Muscle of arm (tissue), 14 donors: ENCODE measurements at places on chromosomes 2 and 18. TPM values are rescaled to one million over a fixed set of nuclear protein-coding genes. Genes with fewer than 3 reads are reported as not detected.

DNA sequence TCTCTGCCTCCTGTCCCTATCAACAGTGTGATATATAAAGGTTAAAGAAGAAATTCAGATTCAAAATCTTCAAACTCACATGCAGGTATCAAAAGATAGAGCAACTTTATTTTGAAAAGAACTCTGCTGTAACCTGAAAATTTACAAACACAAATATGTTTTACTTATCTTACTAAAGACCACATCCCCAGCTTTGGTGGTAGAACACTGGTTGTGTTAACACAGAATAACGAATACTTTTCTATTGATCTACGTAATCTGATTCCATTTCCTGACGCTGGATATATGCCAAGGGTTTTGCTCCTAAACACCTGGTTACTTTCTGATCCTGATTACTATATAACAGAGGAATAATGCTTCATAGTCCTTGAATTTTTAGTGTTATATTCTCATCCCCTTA is 23.1 kb upstream of the SLC39A10 start:
- no peak for DNase-seq

DNA sequence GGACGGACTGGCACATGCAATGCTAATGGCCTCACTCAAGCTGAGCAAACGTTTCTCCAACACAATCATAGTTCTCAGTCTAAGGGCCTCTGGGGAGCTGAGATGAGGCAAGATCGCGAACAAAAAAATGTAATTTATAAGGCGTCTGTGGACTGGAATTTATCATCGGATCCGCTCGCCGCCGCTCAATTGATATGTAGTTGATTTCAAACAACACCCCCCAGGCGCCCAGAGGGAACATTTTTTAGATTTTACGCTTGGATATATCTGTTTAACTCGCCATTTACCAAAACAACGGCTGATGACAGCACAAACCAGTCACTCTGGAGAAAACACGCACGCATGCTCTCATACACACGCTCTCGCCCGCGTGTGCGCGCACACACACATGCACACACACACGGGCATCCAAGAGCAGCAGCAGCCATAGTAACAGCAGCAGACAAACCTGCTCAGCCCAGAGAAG is 335.8 kb downstream of the SMAD2 start:
- DNase-seq, result no peak

DNA sequence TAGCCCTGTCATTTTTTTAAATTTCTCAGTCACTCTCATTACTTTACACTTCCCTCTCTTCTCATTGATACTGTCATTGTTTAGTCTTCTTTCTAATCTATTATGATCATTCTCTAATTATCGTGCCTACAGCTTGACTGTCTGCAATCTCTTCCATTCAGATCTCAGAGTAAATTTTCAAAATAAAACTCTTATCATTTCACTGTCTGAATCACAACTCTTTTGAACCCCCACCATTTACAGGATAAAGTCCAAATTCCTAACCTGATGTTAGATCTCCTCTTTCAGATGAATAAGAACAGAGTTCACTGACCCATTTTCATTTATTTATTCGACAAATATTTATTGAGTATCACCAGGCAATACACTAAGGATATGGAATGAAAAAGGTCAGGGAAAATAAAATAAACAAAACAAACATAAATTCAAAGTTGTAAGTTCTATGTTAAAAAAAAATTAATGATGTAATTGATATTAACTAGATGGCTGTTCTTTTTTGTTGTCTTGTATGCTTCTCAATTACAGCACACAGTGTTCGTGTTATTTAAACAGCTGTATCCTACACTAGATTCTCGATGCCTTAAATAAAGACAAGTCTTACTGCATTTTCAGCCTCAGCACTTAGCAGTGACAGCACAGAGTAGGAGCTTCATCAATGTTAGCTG is 631.0 kb downstream of the IRS1 start:
- DNase-seq, result no peak

GRCh38 chr2:224310943-224311625 is 90.8 kb downstream of the FAM124B start:
- no peak for DNase-seq

GRCh38 chr2:23904692-23905091 is 22.2 kb downstream of the ATAD2B start:
- no peak for DNase-seq

- peak; percentile 56 for DNase-seq
These were observed 472 bp downstream of the CNOT11 start for GRCh38 chr2:101253013-101253702.

DNA sequence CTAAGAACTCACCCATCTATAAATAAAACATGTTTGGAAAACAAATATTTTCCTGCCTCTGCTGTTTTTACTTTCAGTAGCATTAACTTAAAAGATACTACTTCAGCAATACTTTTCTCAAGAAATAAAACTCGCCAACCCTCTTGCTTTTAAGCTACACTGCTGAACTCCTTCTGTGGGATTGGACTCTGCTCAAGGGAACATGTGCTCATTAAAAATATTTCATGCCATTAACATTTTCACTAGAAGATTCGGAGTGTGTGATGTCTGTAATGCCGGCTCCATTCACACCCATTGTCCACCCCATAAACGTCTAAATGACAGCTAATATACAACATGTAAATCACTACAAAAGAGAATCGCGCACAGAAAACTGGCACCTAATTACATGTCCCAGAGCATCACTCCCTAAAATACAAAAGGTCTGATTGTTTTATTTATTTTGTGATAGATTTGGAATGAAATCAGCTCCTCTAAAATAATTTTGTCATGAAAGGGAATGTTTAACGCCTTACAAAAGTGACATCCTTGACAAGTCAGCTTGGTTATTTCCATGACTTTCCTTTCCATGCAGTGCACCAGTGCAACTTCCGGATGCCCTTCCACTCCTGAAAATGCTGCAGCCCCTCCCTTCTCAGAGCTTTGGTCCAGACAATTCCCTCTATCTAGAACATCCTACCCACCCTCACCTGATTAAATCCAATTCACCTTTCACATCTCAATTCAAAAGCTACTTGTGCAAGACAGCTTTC is 73.1 kb downstream of the ANKRD44 start:
- no peak for DNase-seq

DNA sequence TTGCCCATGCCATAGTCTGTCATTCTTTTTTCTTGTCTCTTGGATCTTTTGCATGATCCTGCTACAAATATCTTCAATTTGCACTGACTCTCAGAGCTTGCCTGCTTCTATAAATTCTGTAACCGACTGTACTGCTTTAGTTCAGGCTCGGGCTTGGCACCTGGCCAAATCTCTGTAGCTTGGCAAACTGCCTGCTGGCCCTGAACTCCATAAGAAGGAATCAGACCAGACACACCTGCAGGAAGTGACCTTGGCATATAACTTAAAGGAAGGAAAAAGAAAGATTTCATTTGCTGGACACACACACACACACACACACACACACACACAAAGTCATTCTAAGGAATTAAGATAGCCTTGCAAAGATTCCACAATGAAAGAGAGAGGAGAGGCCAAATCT is 291.2 kb upstream of the DDX18 start:
- peak; percentile 80 for DNase-seq

GRCh38 chr2:125398738-125399524 is 1257.0 kb upstream of the GYPC start:
- DNase-seq, result no peak

GRCh38 chr2:25362434-25363145 is 20.9 kb upstream of the DNMT3A start:
- no peak for DNase-seq

- DNase-seq, result no peak
These were observed 17.6 kb upstream of the KCNE4 start for GRCh38 chr2:223034221-223034975.

DNA sequence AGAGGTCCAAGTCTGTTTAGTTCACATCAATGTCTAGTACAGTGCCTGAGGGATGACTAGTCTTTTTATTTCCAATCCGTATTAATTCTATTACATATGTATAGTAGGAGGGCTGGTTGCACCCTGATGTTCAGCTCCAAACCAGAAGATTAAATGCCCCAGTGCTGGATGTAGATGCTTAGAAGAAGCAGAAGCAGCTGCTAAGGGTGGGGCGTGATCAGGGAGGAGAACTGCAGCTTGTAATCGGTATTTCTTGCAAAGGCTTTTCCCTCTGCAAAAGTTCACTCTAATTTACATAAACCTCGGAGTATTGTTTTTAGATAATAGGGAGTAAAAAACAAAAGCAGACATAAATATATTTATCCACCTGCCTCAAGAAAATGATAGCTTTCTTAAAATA is 145.3 kb upstream of the ITGA4 start:
- DNase-seq, result no peak

- DNase-seq, result no peak
These were observed 48.2 kb downstream of the ADI1 start for GRCh38 chr2:3470856-3471737.

- no peak for DNase-seq
These were observed 43.4 kb downstream of the DPP4 start for GRCh38 chr2:162030363-162031190.

DNA sequence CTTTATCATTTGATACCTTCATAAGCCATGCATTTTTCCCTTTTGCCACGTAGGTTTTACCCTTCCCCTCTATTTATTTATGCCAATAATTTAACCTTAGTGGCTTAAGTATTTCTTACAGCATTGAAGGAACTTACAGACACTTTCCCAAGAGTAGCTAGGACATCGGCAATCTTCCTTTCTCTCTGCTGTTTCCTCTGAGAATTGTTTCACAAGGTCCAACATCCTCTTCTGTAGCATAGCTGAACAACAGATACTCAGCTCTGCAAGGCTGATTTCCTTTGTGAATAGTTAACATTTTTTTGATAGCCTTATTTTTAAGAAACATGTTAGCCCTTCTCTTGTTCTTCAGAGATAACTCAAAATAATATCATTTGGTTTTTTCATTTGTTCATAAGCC is 1.1 kb upstream of the GCA start:
- DNase-seq, result no peak

DNA sequence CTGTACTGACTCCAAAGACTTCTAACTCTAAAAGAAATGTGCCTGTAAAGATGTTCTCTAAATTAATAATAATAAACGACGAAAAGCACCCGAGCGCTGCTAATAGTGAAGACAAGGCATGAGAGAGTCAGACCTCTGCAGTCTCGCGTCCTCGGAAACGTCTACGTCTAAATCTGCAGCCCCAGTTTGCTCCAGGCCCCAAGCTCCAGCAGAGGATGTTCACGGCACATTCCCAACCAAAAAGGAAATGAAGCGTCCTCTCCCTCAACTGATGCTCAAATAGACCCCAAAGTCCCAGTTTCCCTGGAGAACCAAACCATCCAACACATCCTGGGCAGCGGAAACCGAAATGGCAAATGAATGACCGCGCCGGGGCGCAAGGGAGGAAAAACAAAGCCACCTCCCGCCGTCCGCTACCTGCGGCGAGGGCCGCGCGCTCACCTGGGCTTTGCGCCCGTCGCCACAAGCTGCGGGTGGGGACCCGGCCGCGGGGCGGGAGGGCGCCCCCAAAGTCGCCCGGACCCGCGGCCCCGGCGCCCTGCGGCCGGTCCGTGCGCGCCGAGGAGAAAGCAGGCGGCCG is 47.1 kb upstream of the CCDC150 start:
- DNase-seq, result peak; percentile 61

- no peak for DNase-seq
These were observed 108.8 kb upstream of the PPP1CB start for GRCh38 chr2:28642796-28643195.

GRCh38 chr2:233264667-233265066 is 13.2 kb downstream of the ATG16L1 start:
- DNase-seq, result no peak

DNA sequence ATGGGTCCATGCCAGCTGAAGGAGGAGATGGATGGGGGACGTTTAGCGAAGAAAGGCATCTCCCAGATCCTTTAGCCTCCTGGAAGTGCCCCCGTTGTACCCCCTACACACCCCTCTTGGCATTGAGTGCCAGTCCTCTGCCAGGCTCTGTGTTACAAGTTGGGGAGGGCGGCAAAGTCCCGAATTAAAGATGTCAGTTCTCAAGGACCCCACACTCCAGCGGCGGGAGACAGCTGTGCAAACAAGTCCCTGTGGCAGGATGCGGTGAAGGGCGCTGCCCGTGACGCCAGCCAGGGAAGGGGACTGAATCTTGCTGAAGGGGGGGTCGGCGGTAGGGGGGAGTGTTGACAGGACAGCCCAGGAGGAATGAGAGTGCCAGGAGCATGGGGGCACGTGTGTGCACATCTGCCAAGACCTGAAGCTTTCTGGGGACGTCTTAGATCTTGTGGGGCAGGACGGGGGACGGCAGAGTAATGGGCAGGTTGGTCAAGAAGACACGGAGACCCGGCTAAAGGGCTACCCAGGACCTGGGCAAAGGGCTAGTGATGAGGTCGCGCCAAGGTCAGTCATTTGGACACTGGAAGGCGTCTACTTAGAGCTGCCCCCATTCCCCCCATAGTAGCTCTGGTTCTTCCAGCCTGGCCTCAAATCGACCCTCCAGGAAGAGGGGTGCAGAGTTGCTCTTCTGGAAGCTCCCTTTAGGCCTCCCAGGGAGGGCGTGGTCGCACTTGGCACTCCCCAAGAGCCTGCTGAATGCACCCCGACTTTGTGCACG is 2.8 kb upstream of the CTDSP1 start:
- DNase-seq, result no peak

The VWA3B gene
- polyA plus RNA-seq, result not detected

The DSC2 gene
- 7.1 TPM for polyA plus RNA-seq

The CCDC121 gene
- 7.1 TPM for polyA plus RNA-seq

The KHK gene
- polyA plus RNA-seq, result 2.3 TPM

The KIAA2012 gene
- polyA plus RNA-seq, result 0.27 TPM

The DSC1 gene
- not detected for polyA plus RNA-seq
